Urinary bladder (tissue), 4 donors: ENCODE measurements at places on chromosomes 13 and 19.

DNA sequence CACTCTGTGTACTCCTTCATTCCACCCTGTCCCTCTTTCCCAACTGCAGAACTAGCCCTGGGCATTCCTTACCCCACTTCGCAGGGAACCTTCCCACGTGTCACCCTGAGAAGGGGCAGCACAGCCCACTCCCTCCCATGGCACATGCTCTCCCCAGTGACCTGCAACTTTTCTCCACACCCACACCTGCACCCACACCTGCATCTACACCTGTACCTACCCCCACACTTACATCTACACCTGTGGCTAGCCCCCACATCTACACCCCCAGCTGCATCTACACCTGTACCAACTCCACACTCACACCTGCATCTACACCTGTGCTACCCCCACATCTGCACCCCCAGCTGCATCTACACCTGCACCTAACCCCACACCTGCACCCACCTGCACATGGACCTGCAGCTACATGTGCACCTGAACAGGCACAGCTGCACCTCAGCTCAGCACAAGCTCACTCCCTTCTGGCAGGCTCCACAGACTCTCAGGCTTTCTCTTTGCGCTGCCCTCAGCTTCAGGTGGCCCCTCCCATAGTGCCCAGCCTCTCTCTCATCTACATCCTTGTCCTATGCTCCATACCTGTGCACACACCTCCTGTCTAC is 234.1 kb downstream of the TUBA3C start:
- DNase-seq = no peak

GRCh38 chr19:50649433-50650391 is at the start of gene C19orf81:
TSS of gene C19orf81 (plus strand) at chr19:50649445. CDS start at chr19:50649445, 0 bp downstream.
- no peak for DNase-seq

DNA sequence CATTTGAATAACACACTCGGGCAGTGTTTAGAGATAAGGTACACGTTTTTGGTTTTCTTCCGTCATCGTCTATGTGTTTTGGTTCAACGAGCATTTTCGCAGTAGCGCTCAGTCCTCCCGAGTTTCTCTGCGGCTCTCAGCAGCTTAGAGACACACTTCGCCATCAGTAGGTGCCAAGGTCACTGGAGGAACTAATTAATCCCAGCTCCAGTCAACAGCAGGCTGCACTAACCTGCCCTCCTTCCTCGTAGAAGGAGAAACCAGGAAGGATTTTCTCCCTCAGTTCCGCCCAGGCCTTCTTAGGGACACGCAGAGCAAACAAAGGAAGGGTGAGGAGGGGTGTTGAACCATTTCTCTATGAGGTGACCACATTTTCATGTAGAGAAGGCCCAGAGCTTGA is 12.6 kb downstream of the MBNL2 start:
- DNase-seq = no peak

DNA sequence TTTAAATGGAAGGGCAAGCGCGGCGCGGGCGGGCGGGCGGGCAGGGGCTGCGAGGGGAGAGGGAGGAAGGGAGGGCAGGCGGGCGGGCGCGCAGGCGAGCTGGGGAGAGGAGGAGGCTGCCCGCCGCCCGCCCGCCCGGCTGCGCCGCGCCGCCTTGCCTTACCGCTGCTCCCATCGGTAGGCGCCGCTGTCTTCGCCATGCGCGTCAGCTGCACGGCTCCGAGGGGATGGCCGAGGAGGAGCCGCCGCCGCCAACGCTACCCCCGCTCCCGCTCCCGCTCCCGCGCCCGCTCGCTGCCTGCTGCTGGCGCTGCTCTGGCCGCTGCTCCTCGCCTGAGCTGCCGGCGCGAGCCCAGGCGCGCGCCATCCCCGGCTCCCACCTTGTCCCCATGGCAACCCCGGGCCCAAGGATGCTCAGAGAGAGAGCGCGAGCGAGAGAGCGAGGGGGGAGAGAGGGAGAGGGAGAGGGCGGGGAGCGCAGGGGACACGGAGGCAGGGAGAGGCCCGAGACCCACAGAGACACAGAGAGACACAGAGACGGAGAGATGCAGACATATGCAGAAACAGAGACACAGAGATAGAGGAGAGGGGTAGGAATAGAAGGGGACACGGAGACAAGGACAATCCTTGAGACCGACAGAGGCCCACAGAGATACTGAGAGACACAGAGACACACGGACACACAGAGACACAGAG is 40.3 kb downstream of the DEDD2 start:
- DNase-seq = no peak
